ENCODE measurements at places on chromosomes 1 and 21. TPM values are rescaled to one million over a fixed set of nuclear protein-coding genes. Genes with fewer than 3 reads are reported as not detected.
A peak's percentile ranks its signal among the peaks of the same experiment; 100 is the strongest.

GRCh38 chr1:92399076-92399475 lies 87.6 kb downstream of the GFI1 start:
- H3K27me3 ChIP-seq, result no peaks in the 10 kb centered on the region
- no peak overlapping the region for H3K4me3 ChIP-seq
- DNase-seq, result no peak
- H3K36me3 ChIP-seq, result peaks cover 12% of the 10 kb centered on the region
- no peaks in the 10 kb centered on the region for H3K4me1 ChIP-seq

The LCE3E gene
- total RNA-seq, result not detected

The S100A3 gene
- total RNA-seq, result not detected

- no peak overlapping the region for H3K27ac ChIP-seq
- H3K27me3 ChIP-seq, result peaks cover 62% of the 10 kb centered on the region
- H3K4me3 ChIP-seq, result peak overlapping the region; percentile 53
- peaks cover 17% of the 10 kb centered on the region for H3K4me1 ChIP-seq
Observed at GRCh38 chr21:44932408-44933181, 7.2 kb upstream of the SLX9 start.

The SPATA21 gene
- not detected for total RNA-seq

GRCh38 chr1:43389326-43390313 lies at the start of the genes MED8 and SZT2:
TSS of gene MED8 (minus strand) at chr1:43389800. CDS start at chr1:43389764, 36 bp downstream.
TSS of gene SZT2 (plus strand) at chr1:43389899. CDS start at chr1:43389969, 70 bp downstream.
- peak within 1 kb of the TSS; percentile 99 for H3K27ac ChIP-seq
- H3K36me3 ChIP-seq, result peaks cover 7% of the 10 kb centered on the region
- DNase-seq, result peak; percentile 71
- H3K4me1 ChIP-seq, result peaks cover 26% of the 10 kb centered on the region

GRCh38 chr1:177487481-177487880 lies 316.7 kb downstream of the BRINP2 start:
- no peak overlapping the region for H3K27ac ChIP-seq
- peaks cover 12% of the 10 kb centered on the region for H3K27me3 ChIP-seq
- DNase-seq, result no peak
- no peaks in the 10 kb centered on the region for H3K36me3 ChIP-seq
- H3K4me3 ChIP-seq, result no peak overlapping the region
- peaks cover 11% of the 10 kb centered on the region for H3K4me1 ChIP-seq

The LCK gene
- total RNA-seq, result 1.5 TPM

Data from mesothelial cell of epicardium (in vitro differentiated cells).